T-helper 2 cell (primary cell): ENCODE measurements at places on chromosomes 2 and 18.

GRCh38 chr2:45121236-45121927 lies 112.1 kb upstream of the SIX2 start:
- DNase-seq, result no peak

- DNase-seq, result no peak
Observed at GRCh38 chr2:98924910-98925309, 11.1 kb downstream of the CRACDL start.

DNA sequence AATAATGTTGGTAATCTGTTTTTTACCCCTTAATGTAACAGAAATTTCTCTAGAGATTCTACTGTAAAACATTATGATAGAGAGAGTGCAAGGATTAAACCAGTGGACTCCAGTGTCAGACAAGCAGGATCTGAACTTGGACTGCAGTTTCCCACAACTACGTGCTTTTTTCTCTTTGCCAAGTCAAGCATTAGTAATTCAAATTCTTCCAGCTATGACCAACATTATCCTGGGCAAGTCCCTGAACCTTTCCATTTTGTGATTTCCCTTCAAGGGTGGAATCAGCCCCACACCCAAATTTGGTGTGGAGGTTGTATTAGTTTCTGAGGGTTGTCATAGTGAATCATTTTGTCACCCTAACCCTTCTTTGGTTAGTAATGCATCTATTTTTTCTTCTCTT lies 482.0 kb downstream of the ZNF516 start:
- DNase-seq, result no peak

- no peak for DNase-seq
Observed at GRCh38 chr18:23194155-23194996, 59.1 kb downstream of the CABLES1 start.

DNA sequence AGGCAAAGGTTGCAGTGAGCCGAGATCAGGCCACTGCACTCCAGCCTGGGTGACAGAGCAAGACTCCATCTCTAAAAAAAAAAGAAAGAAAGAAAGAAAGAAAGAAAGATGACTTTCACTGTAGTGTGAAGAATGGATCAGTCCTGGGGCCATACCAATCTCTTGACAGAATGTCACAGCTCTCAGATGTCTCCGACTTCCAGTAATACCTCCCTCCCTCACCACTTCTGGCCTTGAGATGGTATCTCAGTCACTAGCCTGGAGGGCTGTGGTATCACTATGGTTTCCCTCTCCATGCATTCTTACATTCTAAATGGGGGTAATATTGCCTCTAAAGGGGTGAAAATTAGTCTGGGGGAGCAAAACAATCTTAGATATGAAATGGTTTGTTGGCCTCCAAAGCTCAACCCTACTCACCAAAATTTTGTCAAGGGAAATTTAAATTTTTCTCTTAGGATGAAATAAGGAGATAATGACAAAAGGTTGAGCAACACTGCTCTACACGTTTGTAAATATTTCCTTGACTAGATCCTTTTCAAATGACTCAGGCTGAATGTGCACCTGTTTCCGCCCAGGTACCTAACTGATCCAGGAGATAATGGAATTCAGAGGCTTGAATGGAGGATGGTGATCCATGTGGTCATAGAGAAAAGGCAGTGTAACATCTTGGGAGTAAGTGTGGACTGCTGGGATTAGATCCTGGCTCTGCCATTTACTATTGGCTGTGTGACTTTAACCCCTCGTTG lies 19.9 kb upstream of the SPRED2 start:
- DNase-seq, result no peak

DNA sequence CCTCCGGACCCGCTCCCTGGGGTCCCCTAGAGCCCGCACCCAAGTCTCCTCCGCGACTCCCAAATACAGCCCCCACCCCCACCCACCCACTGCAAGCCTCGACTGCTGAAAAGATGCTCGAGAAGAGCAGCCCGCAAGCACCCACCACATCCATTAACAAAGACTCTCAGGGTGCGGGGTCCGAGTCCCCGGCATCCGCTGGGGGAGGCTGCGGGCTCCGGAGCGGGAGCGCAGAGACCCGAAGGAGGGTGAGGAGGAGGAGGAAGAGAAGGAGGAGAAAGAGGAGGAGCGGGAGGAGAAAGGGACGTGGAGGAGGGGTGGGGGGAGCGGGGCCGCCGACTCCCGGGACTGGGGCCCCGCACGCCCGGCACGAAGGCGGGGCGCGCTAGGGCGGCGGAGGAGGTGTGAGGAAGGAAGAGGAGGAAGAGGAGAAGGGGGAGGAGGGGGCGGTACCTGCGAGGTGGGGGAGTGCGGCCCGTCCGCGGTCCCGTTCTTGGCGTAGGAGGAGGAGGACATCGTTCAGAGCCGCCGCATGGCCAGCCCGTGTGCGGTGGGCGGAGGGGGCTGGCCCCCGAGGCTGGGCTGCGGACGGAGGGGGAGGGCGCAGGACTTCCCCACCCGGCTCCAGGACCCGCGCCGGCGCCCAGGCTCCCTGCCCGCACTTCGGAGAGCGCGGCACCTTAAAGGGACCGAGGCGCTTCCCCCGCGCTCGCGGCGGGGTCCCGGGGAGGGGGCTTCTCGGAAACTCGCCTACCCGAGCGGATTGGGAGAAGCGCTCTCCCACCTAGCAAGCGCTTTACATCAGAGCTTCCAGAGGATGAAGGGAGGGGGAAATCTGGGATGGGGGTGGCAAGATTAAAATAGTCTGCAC lies at the start of gene CACNB4:
TSS of gene CACNB4 (minus strand) at position 549 of the 871 bp plus-strand sequence.
- DNase-seq, result no peak

DNA sequence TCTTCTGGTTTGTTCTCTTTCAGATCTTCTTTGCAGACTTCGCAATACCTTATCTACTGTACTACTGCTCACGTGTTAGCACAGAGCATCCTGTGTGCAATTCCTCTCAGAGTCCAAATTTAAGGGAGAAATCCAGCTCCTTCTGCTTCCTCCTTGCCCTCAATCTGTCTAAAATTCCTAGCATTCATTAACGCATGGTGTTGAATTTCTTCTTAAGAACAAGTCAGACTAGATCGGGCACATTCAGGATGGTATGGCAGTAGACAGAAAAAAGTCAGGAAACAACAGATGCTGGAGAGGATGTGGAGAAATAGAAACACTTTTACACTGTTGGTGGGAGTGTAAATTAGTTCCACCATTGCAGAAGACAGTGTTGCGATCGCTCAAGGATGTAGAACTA lies 206.1 kb upstream of the CDH7 start:
- DNase-seq, result no peak

DNA sequence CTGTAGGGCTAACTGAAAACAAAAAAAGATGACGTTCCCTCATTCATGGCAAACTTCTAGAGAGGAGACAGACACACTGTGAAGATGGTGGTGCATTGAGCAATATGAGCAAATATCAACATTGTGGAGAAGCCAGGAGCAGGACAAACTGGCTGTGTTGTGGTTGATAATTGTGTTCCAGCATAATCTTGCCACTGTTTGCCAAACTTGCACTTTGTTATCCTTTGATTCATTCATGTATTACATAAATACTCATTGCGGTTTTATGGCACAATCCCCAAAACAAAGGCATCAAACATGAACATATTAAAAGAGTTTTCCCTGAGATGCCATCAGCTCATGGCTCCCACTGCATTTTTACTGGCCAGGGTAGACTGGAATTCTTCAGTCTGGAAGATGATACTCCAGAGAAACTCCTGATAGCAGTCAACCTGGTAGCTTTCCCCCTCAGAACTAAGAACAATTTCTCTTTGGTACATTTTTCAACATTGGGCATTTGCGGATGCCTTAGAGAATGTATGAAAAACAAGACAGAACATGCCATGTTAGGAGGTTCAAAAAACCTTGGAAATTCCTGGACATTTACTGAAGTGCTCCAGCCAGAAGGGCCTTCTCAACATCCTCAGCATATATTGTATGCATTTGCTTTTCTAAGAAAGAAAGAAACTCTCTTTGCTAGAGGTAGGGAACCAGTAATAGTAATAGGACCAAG lies 487.4 kb upstream of the CELF4 start:
- no peak for DNase-seq

GRCh38 chr2:160266037-160266551 lies 66.0 kb upstream of the ITGB6 start:
- DNase-seq, result no peak

DNA sequence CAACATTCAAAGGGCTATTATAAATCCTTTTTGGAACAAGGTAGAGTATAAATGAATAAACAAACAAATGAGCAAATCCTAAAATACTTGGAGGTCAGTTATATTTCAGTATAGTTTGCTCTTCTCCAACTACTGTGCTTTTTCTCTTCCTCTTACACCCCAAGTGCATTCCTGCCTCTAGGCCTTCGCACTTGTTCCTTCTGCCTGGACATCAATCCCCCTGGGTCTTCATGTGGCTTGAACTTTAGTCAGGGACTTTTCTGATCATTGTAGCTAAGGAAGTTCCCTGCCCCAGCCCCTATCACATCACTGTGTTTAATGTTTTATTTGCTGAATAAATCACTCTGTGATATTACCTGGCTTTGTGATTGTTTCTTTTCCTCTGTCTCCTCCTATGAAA lies 418.2 kb upstream of the HNRNPA3 start:
- DNase-seq, result no peak

DNA sequence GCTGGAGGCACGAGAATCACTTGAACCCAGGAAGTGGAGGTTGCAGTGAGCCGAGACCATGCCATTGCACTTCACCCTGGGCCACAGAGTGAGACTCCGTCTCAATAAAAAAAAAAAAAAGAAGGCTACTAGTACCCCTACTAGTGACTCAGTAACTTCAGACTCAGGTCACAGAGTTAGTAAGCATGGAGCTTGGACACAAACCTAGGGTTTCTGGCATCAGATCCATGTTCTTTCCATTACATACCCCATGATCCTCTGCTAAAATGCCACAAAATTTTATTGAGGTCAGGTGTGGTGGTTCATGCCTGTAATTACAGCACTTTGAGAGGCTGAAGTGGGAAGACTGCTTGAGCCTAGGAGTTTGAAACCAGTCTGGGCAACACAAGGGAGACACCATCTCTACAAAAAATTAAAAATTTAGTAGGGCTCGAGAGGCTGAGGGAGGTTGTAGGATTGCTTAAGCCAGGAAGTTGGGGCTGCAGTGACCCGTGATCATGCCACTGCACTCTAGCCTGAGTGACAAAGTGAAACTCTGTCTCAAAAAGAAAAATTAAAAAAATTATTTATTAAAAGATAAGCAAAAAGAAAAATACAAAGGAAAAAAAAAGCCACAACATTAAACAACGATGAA lies 45.1 kb downstream of the DHX57 start:
- DNase-seq, result no peak

GRCh38 chr2:233002829-233003657 lies 10.0 kb downstream of the NGEF start:
- no peak for DNase-seq

GRCh38 chr2:221741496-221742211 lies 169.6 kb upstream of the EPHA4 start:
- DNase-seq, result no peak

DNA sequence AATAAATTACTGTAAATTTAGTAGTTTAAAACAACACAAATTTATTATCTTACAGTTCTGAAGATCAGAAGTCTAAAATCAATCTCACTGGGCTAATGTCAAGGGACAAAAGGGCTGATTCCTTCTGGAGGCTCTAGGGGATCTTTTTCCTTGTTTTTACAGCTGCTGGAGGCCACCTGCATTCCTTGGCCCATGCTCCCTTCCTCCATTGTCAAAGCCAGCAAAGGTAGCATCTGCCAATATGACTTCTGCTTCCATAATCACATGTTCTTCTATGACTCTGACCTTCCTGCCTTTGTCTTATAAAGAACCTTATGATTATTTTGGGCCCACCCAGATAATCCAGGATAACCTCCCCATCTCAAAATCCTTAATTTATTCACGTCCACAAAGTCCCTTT lies 46.0 kb upstream of the FAM136A start:
- DNase-seq, result no peak

DNA sequence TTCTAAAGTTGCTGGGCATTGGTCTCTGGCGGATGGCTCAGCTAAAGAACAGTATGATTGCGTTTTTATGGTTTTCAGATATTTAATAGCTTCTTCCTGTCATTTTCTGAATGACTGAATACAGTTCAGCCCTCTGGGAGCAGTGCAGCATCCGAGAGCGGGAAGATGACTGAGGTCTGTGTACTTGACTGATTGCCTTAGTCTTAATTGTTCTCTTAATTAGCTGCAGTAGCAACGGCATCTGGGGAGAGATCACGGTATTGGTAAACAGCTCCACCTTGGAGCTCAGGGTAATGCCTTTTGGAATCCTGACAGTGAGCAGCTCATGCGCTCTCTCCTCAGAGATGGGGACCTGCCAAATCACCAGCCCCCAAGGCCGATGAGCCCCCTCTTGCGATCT lies 481.4 kb upstream of the SPRED2 start:
- no peak for DNase-seq

DNA sequence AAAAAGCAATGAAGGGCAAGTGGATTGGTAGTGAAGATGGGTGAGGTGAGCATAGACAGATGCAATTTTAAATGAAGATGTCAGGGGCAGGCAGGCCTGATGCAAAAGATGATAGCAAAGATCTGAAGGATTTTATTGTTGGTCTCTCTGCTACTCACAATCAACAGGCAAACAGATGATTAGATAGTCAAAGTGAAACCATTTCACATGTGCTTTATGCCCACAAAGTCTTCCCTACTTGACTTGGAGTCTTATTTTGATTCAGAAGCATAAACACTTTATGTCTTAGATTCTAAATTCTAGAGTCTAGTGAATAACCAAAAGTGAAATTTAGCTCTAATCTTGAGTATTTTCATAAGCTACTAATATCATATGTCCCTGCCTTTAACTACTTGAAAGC lies 153.8 kb upstream of the HNRNPA3 start:
- DNase-seq, result no peak

DNA sequence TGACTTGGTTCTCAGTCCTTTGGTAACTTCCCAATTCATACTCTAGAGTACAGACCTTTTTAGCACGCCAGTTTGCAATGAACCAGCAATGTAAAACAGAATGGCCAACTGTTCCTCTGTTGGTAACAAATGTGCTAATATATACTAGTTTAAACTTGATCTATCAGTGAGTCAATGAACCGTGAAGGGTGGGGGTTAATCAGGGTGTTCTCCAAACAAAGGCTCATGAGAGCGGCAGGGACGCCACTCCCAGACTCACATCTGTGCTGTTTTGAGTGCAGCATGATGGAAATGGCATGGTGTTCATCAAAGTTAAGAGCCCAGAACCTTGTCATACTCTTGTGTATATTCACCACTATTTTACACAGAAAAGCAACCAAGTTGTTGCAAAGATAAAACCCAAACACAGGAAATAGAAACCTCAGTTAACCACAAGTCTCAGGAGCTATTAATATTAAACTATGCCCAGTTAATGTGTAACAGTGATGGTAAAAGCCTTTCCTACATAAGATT lies 70.3 kb downstream of the CERKL start:
- DNase-seq, result no peak

- DNase-seq, result no peak
Observed at GRCh38 chr2:46556681-46557289, 77.4 kb downstream of the TMEM247 start.

DNA sequence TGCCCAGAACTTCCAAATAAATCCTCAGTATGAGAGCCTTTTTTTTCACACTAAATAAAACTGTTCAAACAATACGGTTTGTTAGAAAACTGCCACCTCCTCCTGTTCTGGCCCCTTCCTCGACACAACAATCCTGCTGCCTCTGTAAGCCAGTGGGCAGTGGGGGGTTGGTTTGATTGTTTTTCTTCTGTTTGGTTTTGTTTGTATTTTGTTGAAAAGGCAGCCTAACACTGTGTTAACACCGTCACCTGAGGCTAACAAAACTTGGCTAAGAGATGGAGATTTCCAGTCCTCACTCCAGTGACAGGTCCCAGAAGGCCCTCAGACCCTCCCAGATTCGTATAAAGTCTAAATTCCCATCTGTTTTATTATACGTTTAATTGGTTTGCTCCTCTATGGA lies 402.1 kb downstream of the ZNF521 start:
- no peak for DNase-seq

- DNase-seq, result no peak
Observed at GRCh38 chr18:54830866-54831265, 2.6 kb downstream of the RAB27B start.

GRCh38 chr2:160472839-160473251 lies 20.8 kb downstream of the RBMS1 start:
- no peak for DNase-seq
